ENCODE measurements at places on chromosomes 1 and 21.

GRCh38 chr1:153745417-153745816 lies 17.6 kb downstream of the INTS3 start:
- DNase-seq: no peak

DNA sequence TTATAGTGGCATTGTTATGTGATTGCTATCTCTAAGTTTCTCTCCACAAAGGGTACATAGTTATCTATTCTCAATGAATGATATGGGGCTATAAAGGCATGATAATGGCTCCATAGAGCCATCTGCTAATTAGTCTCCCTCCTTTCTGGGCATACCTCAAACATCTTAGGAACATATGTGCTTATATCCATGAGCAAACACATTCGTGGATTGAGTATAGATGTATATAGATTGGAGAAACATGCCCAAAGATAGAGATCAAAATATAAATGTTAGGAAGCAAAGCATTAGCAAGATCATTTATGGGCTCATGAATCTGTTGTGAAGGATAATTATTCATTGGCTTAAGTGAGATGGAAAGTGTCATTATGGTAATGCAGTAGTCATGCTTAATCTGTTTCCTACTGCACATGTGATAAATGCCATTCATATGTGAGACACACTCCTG lies 155.8 kb upstream of the UBE2U start:
- no peak for DNase-seq

DNA sequence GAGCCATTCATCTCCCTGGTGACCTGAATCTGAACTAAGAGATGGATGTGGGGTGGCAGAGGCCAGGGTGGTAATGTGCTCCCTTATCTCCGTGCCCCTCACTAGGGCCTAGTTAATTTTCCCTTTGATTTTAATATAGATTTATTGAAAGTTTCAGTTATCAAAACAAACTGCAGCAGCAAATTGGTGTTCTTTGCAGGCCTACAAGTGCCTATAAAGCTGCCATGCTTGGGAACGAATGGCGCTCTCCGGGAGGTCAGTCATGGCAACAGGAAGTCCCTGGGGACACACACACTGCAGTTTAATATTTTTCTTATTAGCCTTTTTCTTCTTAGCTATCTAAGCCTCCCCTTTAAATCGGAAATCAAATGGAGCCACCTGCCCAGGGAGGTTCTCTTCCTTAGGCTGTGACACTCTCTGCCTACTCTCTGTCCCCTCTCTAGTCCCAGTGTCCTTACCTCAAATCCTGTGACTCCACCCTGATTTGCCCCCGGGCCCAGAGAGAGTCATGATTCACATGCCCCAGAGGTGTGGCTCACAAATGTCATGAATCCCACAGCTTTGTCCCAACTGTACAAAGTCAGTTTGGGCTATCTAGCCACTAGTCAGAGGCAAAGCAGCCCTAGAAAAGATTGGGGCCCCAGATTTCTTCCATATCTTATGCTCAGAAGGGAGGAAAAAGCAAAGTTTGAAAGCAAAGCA lies 4.3 kb upstream of the ERI3 start:
- no peak for DNase-seq

DNA sequence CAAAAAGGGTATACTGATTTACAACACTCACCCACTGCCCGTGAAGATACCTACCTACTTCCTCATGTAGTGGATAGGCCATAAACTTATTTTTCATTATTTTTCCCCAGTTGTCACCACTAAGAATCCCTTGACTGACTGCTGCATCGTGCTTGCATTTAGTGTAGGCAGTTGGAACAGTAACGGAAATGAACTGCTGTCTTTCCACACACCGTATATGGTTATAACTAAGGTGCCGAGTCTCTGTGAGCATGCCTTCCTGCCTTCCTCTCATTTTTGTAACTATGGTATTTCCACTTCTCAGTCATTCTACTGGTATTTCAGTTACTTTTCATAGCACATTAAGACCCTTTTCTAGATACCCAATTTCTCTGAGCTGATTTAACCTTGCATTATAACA lies 36.4 kb downstream of the SLC35F3 start:
- DNase-seq: no peak

GRCh38 chr1:24759492-24759891 lies 14.2 kb downstream of the CLIC4 start:
- DNase-seq: no peak

GRCh38 chr1:169860187-169860586 lies 33.5 kb downstream of the SCYL3 start:
- DNase-seq: no peak

- no peak for DNase-seq
Observed at GRCh38 chr1:67408148-67408547, 22.1 kb downstream of the SERBP1 start.

DNA sequence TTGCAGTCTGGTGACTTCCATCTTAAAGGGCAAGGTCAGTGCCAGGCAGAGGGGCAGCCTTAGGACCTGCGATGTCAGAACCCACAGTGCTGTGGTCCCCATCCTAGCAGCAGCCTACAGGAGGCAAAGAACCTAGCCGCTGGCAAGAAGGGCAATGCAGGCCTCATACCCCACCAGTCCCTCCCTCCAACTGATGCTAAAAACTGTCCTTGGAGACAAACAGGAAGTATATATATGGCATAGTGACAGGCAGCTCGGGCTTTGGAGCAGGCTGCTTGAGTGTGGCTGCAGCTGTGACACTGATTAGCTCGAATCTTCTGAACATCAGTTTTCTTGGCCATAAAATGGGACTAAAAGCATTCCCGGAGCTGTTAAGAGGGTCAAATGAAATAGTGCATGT lies 156.0 kb upstream of the VAMP3 start:
- DNase-seq: no peak

DNA sequence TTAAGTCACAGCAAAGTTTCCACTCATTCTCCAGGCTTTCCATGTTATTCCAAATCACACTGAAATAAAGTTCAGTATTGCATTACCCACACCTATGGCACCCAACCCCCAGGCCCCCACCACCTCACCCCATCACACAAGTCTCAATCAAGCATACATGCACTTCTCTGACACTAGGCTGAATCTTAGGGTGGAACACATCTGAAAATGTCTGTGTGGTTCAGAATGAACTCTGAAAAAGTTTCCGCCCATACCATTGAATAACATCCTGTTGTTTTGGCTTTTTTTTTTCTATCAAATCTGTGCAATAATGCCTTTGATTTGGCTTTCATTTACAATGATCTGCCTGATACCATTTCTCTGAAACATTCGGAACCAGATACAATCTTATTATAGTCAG lies 25.8 kb upstream of the LRRC8C start:
- no peak for DNase-seq

DNA sequence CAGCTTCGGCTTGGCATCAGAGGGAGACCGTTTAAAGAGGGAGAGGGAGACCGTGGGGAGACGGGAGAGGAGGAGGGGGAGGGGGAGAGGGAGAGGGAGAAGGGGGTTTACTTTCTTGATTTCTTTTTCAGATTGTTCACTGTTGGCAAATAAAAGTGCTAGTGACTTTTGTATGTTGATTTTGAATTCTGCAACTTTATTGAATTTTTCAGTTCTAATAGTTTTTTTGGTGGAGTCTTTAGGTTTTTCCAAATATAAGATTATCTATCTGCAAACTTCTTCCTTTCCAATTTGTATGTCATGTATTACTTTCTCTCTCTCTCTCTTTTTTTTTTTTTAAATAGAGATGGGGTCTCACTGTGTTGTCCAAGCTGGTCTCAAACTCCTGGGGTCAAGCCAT lies 104.0 kb downstream of the PPP1R12B start:
- no peak for DNase-seq

- DNase-seq: no peak
Observed at GRCh38 chr1:95040032-95040525, 32.7 kb downstream of the ALG14 start.

DNA sequence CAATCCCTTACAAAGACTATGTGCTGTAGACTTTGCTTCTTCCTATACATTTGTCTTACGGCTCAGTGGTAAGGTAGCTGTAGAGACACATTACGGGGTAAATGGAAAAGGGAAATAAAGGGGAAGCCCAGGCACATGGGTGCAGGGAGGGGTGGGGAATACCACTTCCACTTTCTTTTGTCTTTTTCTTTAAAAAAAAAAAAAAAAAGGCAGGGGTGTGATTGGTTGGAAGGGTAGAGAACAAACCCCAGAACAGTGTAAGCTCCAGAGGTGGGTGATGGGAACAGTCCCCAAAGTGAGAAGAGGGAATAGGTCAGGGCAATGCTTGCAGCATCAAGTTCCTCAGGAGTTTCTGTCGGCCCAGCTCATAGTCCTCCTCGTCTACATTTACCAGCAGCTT lies 3.9 kb downstream of the NIT1 start:
- DNase-seq: no peak

- no peak for DNase-seq
Observed at GRCh38 chr1:43541721-43542401, 11.2 kb downstream of the PTPRF start.

- DNase-seq: no peak
Observed at GRCh38 chr1:218695525-218695924, 350.4 kb downstream of the TGFB2 start.

- no peak for DNase-seq
Observed at GRCh38 chr1:184804220-184804619, 49.6 kb upstream of the EDEM3 start.

DNA sequence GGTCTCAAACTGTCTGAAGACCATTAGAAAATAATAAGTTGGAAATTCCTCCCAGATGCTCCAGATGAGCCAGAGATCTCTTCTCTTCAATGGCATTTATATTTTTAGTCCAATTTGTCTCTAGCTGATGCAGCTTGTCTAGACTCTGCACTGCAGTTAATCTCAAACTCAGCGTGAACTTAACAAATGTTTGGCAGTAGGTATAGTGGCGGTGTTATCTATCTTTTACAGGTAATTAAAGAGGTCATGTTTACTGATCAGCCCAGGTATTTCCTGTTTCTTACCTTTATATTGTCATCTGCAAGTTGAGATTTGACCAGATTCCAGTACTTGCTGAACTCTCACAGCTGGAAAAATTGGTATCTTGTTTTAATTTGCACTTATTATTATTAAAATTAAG lies 1024.5 kb upstream of the ADGRL2 start:
- DNase-seq: no peak

GRCh38 chr1:25628741-25629421 lies 12.3 kb downstream of the MAN1C1 start:
- DNase-seq: no peak

- DNase-seq: no peak
Observed at GRCh38 chr1:41751804-41752513, 166.8 kb downstream of the HIVEP3 start.

DNA sequence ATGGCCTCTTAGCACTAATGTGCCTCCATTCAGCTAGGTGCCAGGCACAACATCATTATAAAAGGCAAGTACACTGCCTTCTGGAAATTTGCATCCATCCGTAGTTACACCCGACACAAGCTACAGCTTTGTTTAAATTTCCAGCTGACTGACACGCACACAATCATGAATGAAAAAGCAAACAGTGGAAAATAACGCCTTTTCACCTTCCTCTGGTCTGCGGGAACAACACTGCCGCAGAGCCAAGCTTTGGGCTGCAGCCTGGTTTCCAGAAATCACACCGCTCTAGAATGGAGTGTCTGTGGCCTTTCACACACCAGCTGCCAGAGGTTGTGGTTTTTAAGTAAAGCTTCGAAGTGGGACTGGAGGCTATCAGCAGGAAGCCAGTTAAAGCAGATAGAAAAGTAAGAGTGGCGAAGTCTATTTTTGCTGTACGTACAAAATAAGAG lies 142.8 kb upstream of the COA6 start:
- no peak for DNase-seq

GRCh38 chr1:28582248-28582615 lies 9.8 kb upstream of the RAB42 start:
- no peak for DNase-seq

DNA sequence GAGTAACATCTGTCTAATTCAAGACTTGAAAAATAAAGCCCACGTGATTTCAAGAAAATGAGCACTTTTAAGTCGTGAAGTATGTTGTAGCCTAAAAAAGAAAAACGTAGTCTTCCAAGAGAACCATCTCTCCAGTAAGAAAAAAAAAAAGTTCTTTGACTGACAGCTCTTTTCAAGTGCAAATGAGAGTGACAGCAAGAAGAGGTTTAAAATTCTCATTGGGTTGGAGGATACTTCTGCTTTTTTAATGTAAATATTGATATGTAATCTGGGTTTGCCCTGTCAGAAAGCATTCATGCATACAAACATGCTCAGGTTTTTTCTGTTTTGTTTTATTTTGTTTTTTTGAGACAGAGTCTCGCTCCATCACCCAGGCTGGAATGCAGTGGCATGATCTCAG lies 32.3 kb upstream of the PRDM2 start:
- DNase-seq: no peak

GRCh38 chr1:173202424-173203145 lies 4.5 kb downstream of the TNFSF4 start:
- no peak for DNase-seq

DNA sequence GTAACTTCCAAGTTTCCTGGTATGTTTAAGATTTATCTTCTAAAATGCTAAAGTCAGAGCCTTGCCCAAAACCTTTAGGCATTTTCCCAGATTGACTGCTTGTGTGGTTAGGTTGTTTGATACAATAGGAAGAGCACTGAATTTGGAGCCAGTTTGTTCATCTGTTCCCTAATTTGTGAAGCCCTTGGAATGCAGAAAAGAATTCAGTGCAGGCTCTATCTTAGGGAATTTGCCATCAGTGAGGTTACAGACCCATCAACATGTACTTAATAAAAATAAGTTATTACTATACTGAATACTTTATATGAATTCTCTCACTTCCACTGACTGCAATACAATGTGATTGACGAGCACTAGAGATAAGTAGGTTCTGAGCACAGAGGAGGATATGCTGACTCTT lies 120.2 kb downstream of the PIK3R3 start:
- DNase-seq: no peak

GRCh38 chr1:92167151-92167550 lies 50.6 kb upstream of the C1orf146 start:
- no peak for DNase-seq

DNA sequence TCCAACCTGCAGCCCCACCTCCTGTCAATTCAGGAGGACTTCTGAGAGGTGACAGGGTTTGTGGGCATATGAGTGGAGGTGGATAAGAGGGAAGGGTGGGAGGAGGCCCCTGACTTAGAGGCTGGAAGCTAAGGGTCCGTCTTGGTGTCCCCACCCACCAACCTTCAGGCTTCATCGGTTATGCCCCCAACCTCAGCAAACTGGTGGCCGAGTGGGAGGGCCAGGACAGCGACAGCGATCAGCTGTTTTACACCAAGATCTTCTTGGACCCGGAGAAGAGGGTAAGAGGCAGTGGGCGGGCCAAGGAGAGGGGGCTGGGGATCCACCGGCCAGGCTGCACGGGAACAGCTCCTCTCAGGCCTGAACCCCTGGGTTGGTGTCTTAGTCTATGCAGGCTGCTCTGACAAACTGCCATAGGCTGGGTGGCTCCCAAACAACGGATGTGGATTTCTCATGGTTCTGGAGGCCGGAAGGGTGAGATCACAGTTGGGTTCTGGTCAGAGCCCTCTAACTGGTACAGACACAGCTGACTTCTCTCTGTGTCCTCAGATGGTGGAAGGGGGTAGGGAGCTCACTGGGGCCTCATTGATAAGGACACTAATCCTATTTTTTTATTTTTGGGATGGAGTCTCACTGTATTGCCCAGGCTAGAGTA lies 18.1 kb downstream of the PLOD1 start:
- no peak for DNase-seq

Data from stimulated activated CD4-positive, alpha-beta T cell treated with anti-CD3 and anti-CD28 coated beads, Interleukin-1b, Interleukin-23, amount 100 ng/mL, for 4 hours (primary cell).